Ovary (tissue), 10 donors: ENCODE measurements at places on chromosomes 1 and 21.

DNA sequence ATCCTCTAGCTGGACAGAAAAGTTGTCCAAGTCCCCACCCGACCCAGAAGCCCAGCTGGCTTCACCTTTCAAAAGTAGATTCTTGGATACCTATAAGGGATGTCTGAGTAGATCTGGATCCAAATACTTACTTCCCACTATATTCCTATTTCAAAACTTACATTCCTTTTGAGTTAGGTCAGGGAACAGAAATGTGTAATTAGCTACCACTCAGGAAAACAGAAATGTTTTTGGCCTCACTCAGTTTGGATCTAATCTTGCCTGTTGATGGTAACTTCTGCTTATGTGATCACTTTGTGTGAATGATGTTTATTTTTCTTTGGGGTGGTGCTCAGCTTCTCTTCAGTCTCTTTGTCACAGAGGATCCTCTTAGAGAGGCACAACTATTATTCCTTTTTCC lies 814.4 kb upstream of the RGS18 start:
- DNase-seq, result no peak

GRCh38 chr1:189499736-189500135 lies 977.9 kb downstream of the BRINP3 start:
- DNase-seq, result no peak

DNA sequence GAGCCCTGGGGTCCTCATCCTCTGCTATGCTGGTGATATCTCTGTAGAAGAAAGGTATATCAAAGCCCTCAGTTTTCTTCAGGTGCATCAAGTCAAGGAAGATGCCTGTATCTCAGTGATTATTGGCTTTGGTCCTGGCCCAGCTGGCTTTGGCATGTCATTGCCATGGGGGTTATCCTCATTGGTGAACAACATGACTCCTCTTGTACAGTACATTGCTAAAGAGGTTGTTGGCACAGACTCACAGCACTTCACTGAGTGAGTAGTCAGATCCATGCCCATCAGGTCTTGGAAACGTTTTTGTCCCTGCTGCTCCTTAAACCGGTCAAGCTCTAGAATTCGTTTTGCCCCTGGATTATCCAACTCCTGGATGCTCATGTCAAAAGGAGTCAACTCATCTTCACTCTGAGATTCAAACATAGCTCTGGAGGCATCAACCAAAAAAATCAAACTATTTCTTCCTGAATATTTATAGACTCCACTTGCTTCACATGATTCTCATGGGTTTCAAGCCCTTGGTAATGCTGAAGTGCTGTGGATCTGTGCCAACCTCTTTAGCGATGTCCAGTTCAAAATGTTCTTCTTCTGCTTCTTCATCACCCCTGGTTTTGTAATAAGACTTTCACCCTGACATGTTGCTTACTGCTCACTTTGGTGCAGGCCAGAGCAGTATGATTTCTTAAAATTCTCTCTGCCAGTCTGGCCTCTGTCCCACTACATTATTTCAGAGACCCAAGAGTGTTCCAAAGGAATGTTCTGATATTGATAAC lies 43.0 kb upstream of the RAB3GAP2 start:
- DNase-seq, result no peak

DNA sequence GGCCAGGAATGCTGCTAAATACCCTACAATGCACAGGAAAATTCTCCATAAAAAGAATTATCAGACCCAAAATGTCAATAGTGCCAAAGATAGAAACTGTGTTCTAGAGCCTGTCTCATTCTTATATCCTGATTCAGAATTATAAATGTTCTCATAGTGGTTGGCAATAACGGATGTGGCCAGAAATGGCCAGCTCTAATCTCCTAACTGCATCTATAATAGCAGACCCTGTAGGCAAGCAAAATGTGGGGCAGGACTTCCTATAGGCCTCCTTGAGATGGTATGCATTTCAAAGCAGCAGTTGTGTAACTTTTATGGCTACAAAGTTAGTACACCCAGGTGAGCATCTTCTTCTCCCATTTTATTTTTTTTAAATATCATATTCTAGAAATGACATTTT lies 95.9 kb upstream of the SGIP1 start:
- no peak for DNase-seq

DNA sequence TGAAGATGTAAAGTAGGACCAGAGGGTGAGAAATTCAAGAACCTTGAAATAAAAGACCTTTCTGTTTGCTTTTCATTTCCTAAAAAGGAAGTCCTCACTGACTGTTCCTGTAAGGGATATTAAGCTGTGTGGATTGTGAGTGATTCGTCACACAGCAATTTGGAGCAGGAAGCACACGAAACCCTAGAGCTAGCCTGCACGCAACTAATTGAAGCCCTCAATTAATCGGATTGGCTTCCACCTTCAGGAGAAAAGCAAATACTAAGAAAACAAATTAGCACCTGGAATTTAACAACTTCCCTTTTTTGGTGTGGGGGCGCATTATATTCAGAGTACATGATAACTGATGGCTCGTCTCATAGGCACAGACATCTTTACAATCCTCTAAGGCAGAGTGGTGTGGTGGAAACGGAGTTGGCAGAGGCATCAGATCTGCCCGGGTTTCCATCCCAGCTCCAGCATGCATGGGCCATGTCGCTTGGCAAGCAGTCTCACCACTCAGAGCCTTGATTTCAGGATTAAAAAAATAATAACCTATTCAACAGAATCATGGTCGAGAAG lies 95.2 kb downstream of the KCNJ15 start:
- DNase-seq, result no peak

GRCh38 chr1:20266141-20266540 lies 24.5 kb upstream of the VWA5B1 start:
- DNase-seq, result no peak

DNA sequence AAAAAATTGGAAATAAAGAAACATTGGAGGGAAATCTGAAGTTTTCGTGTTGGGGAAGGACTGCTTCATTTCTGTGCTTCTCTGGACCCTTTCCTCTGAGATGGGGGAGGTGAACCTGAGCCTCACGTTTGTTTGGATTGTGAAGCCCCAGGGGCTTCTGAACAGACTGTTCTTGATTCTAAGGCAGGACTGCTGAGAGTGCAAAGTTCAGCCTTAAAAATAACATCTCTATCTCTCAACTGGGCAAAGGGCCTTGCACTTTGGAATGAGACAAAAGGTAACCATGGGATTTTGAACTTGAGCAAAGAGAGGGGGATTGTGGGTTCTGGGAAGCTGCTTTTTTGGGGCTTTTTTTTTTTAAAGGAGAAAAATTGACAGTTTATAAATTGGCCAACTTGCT lies 45.0 kb downstream of the GPR88 start:
- peak; percentile 49 for DNase-seq

DNA sequence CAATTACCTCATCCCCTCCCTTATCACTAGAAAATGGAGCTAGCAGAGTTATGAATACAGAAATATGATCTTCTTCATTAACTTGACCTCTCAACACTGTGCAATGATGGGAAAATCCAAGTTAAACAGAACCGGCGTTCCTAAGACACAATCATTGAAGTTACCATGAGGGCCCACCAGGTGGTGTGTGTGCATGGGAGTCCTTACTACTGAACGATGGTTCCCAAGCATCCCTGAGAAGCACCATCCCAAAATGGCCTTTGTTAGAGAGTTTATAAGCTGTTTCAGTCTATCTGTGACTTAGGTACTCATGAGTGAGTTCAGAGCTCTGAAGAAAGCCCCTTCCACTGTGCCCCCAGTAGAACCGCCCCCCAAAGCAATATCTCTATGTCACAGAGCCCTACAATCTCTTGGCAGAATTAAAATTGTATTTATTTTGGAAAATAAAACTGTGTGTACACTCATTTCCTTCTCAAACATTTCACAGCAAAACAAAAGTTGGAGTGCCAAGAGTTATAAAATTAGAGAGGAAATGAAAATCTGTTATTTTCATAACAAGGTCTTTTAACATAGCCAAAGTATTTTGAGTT lies 56.8 kb downstream of the PLD5 start:
- peak; percentile 51 for DNase-seq

GRCh38 chr1:229068270-229068987 lies 202.5 kb upstream of the RAB4A start:
- DNase-seq, result no peak

GRCh38 chr21:43866260-43866629 lies 1.2 kb downstream of the AGPAT3 start:
- DNase-seq, result peak; percentile 61
